Activated T-cell treated with anti-CD3 and anti-CD28 coated beads for 1 hour (primary cell): ENCODE measurements at places on chromosomes 3 and 15.

- no peak for DNase-seq
These were observed 71.0 kb upstream of the SYNPR start for GRCh38 chr3:63207066-63207590.

DNA sequence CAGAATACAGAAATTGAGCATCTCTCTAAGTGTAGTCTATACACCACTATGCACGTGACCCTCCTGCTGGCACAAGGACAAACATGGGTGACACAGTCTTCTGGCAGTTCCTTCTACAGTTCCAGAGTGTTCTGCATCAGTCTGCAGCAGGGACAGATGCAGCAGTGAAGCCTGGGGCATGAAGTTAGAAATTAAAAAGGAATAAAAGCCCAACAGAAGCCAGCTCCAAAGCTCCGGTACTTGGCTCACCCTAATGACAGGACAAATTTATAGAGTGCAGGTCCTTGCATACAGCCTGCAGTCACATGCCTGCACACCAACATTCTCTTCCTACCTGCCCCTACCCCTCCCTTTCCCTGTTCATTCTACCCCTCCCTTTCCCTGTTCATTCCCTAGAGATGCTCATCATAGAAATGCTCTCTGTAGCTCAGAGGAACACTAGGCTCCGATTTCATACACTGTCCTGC lies 15.0 kb downstream of the UACA start:
- no peak for DNase-seq

DNA sequence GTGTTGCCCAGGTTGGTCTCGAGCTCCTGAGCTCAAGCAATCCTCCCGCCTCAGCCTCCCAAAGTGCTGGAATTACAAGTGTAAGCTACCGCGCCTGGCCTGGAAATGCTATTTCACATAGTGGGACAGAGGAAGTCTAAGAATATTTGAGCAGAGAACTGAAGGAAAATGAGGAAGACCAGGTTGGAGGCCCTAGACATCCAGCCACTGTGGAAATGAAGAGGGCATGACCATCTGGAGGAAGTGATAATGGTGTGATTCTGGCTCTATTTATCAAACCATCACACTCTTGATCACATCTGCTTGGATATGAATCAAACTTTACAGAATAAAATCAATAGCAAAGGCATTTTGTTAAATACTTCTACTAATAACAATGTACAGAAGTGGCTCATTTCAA lies 65.9 kb upstream of the ARHGEF3 start:
- no peak for DNase-seq

- no peak for DNase-seq
These were observed 124.0 kb upstream of the WNT5A start for GRCh38 chr3:55611121-55611520.

GRCh38 chr15:101022876-101023275 lies 103.7 kb downstream of the LRRK1 start:
- no peak for DNase-seq

GRCh38 chr3:36677331-36678007 lies 86.9 kb downstream of the DCLK3 start:
- no peak for DNase-seq
